ENCODE measurements at places on chromosomes 5 and 9.

- DNase-seq, result no peak
These were observed 9.0 kb downstream of the CD274 start for GRCh38 chr9:5459289-5459829.

GRCh38 chr9:83596899-83597504 is 25.9 kb upstream of the IDNK start:
- DNase-seq, result peak; percentile 26

- no peak for DNase-seq
These were observed 80.6 kb upstream of the SIMC1 start for GRCh38 chr5:176157656-176158055.

- DNase-seq, result no peak
These were observed 202.1 kb downstream of the DEPDC1B start for GRCh38 chr5:60497706-60498500.

DNA sequence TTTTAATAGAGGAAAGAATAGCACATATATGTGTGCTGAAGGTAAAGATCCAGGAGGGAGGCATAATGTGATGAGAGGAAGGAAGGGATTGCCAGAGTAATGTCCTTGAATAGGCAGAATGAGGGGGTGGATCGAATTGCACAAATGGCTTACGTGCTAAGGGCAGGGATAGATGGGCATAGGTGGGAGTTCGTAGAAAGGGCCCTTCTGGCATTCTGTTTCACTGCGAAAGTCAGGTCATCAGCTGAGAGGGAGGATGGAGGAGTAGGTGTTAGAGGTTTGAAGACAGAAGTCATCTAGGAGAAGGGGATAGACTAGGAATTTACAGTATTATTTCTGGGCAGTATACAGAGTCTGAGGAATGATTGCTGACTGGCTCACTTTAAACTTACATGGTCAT is 32.1 kb downstream of the CNOT6 start:
- no peak for DNase-seq

DNA sequence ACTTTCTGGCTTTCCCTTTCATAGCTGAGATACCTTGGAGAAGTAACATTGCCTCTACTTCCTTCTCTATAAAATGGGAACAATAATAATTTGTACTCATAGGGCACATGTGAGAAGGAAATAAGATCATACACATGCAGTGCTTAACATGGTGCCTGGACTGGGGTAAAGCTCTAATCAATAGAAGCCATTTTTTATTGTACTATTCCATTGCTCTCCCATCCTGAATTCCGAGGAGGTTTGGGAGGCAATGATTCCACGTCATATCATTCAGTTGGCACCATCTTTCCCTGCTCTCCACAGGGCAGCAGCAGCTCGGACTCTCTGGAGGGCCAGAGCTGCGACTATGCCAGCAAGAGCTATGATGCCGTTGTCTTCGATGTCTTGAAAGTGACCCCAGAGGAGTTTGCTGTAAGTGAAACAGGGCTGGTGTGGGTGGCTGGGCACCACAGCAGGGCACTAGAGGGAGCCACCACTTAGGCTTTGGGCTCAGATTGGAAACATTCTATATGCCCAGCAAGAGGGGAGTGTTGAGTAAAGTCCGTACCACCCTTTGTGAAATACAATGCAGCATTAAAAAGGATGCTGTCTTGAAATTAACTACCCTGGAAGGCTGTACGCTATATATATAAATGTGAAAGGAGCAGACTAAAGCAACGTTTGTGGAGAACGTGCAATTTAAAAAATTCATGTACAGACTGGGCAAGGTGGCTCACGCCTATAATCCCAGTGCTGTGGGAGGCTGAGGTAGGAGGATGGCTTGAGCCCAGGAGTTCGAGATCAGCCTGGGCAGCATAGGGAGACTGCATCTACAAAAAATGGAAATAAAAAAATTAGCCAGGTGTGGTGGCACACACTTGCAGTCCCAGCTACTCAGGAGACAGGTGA is 51.2 kb downstream of the RALGPS1 start:
- DNase-seq, result peak; percentile 70

DNA sequence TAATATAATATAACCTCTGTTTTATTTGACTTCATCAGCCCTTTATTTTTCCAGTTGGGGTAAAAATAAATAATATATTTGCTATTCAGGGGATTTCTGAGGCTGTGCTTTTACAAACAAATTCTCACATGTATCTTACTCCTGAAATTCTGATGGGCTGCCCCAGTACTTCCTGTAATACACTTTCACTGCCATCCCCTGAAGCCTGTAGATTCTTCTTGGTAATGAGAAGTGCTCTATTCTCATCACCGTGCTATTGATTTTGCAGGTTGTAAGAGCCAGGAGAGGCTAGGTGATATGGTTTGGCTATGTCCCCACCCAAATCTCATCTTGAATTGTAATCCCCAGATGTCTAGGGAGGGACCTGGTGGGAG is 91.9 kb upstream of the CEP78 start:
- no peak for DNase-seq

DNA sequence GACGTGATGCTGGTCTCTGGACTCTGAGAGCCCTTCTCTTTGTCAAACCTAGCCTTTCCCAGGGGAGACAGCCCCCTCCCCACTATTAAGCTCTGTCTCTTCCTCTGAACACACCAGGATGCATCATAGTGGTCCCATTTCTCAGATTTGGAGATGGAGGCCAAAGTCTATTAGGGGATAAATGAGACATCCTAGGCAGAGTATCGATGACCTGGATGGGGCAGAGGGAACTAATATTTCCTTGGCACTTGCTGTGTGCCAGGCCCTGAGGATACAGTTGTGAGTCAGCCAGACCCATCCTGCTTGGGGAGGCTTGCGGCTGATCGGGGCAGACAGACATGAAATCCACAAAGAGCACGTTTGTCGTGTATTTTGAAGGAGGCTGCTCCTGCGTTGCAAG is 5.2 kb downstream of the DNM1 start:
- DNase-seq, result no peak

DNA sequence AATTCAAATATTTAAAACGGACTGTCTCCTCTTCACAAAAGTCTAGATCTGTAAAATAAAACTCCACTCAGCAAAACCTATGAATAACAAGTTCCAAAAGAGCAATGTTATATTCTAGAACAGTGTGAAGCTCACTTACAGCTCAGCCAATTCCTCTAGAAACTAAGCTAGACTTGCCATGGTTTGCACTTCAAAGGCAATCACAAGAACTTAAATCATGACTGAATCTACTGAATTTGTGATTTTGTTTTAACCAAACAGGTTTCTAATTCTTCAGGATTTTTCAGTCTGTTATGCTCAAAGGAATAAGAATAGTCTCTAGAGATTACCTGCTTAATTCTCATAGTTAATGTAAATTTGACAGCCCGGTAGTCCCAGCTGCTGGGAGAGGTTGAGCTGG is 1.4 kb upstream of the PKD2L2 start:
- DNase-seq, result peak; percentile 45

- DNase-seq, result peak; percentile 23
These were observed 13.4 kb upstream of the CCDC112 start for GRCh38 chr5:115309751-115310370.

GRCh38 chr9:115808108-115808507 is 345.5 kb upstream of the PAPPA start:
- DNase-seq, result no peak

DNA sequence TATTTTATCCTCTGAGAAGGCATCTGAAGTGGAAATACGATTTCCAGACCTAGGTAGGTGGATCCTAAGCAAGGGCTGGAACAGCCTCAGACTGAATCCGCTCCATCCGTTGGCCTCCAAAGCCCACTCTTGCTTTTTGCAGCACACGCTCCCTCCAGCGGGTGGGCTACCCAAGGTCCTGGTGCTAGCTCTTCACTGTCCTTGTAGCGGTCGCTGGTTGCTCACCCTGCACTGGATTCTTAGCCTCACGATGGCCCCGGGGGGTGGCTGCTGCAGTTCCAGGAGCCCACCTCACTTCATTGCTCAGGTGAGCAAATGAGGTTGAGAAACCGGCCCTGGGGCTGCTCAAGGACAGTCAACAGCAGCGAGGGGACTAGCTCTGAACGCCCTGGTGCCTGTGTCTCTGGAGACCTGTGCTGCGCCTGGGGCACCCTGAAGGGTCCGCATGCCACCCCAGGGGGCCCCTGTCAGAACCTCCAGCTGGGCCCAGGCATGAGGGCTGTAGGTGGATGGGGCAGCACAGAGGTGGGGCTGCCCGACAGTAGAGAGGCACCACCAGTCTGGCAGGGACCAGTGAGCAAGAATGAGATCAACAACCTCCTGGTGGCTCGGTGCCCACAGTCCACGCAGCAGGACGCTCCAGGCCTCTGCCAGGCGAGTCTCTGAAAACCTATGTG is 4.3 kb downstream of the MGAT4B start:
- DNase-seq, result no peak

GRCh38 chr5:64384765-64385164 is 121.0 kb upstream of the RGS7BP start:
- DNase-seq, result no peak

DNA sequence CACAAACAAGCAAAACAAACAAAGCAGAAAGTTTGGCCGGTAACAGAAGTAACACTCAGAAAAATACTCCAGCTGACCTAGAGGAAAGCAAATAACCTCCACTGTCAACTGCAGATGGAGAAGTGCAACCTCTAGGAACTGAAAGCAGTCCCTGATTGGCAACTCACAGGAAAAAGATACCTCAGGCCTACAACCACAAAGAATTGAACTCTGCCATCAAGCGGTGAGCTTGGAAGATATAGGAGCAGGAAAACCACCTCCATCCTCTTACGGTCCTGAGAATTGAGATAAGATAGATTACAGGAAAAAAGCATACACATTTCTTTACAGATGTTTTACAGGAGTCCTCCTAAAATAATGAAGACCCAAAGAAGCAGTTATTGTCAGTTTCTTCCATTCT is 184.5 kb downstream of the PDZD2 start:
- DNase-seq, result no peak

GRCh38 chr9:104950838-104951237 is 22.9 kb upstream of the ABCA1 start:
- DNase-seq, result no peak

DNA sequence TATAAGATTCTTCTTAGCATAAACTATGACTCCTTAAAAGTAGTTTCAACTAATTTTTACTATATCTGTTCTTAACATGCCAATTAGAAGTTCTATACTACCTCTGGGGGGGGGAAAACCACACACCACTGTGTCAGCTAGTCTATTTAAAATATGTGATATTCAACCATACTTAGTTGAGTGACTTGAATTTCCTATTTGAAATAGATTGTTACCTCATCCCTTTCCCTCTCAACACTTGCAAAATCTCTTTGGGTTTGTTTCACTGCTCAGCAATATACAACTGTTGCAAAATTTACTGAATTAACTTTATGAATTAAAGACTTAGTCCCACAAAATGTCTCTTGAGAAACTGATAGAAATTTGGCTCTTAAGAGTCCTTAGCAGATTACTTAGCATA is 151.1 kb upstream of the POU5F2 start:
- DNase-seq, result no peak

GRCh38 chr5:76794871-76795270 is 24.0 kb upstream of the F2RL1 start:
- no peak for DNase-seq

- DNase-seq, result no peak
These were observed 923 bp downstream of the C5orf34 start for GRCh38 chr5:43514025-43514424.

DNA sequence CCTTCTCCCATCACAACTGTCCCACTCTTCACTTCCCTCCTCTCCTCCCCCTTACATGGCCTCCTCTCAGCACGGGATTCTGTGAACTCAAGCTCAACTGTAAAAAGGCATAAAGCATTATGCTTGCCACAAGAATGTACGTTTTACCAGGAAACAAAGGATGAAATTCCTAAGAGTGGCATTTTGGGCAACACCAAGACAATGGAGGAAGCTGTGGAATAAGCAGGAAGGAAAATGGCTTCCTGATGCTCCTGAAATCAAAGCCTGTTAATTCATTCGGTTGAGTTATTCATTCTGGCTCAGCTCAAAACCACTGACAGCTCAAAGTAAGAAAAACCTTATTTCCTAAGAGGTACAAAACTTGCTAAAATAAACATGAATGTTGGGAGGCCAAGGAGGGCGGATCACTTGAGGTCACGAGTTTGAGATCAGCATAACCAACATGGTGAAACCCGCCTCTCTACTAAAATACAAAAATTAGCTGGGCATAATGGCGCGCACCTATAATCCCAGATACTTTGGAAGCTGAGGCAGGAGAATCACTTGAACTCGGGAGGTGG is 40.8 kb upstream of the DMRT1 start:
- DNase-seq, result no peak

DNA sequence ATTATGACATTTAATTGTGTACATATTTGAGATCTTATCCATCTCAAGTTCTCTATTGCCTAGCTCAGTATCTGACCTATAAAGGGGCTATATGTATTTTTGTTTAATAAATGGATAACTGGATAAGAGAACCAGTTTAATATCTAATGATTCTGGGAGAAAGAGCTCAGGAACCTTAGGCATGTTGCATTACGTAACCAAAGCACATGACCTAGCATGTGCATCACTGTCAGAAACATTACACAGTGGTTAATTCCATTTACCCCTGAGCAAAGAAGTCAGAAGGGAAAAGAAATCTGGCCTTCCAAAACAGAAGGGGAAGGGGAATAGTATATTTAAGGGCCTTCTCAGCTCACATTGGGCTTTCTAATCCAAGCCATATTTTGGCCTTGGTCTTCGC is 12.3 kb downstream of the PAPPA start:
- no peak for DNase-seq

DNA sequence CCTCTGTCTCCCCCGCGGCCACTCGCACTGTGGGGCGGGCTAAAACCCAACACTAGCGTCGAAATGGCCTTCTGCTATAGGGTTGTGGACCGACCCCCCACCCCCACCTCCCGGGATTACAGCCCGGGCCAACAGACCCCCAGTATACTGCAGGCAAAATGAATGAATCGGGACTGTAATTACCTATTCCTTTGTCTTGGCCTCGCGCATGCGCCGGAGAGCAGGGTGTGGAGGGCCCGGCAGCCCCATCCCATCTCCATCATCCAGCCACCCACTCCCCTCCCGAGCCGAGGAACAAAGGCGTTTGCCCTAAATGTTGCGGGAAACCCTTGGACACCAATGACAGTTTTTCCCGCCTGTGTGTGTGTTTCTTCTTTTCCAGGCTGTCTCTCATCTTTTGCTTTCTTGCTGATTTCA is 1.6 kb downstream of the BASP1 start:
- DNase-seq, result peak; percentile 22

DNA sequence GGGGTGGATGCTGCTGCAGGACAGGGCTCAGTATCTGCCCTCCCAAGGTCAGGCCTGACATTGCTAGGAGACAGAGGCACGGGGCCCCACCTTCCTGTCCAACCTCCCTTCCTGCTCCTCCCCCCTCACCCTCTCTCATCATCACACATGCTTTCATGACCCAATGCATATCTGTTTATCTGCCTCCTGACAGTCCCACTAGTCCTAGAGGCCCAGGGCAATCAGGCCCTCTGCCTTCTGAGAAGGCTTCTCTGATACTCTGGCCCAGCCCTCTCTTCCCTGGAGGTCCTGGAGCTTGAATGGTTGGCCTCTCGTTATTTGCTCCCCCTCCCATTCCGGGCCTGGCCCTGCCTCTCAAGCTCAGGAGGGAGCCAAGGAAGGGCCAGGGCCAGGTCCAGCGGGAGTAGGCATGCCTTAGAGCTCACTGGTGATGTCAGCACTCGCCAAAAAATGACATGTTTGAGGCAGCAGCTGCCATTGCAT is 90.6 kb upstream of the SAP30L start:
- no peak for DNase-seq

- DNase-seq, result no peak
These were observed 126.1 kb upstream of the CPEB4 start for GRCh38 chr5:173762045-173762444.
